ENCODE measurements at places on chromosomes 4 and X. TPM values are rescaled to one million over a fixed set of nuclear protein-coding genes. Genes with fewer than 3 reads are reported as not detected.

DNA sequence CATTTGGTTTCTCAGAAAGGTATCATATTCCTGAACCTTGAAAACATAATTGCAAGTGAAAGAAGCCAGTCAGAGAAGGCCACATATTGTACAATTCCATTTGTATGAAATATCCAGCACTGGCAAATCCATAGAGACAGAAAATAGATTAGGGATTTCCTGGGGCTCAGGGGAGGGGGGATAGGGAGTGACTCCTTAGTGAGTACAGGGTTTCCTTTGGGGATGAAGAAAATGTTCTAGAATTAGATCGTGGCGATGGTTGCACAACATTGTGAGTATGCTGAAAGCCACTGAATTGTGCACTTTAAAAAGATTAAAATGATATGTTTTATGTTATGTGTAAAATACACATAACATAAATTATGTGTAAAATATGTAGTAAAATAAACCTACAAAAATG lies 10.3 kb downstream of the XPNPEP2 start:
- DNase-seq, result no peak

- no peak for DNase-seq
Observed at GRCh38 chr4:34258176-34258575, 1986.1 kb downstream of the ARAP2 start.

CPZ gene
- not detected for total RNA-seq

FANCB gene
- 0.22 TPM for total RNA-seq

CLTRN gene
- total RNA-seq, result not detected

Measured in psoas muscle (tissue), 8 donors.